ENCODE measurements at places on chromosomes 12 and 14. TPM values are rescaled to one million over a fixed set of nuclear protein-coding genes. Genes with fewer than 3 reads are reported as not detected.

Gene PIK3C2G
- 0.28 TPM for total RNA-seq

Gene TEX22
- 0.28 TPM for total RNA-seq

Gene TTC9
- total RNA-seq, result 5.8 TPM

Gene PROX2
- total RNA-seq, result not detected

Gene ABCC9
- total RNA-seq, result 0.34 TPM

Gene KLHDC1
- 0.68 TPM for total RNA-seq

Gene BDKRB2
- 4.8 TPM for total RNA-seq

Gene PIWIL1
- not detected for total RNA-seq

Gene PRR4
- total RNA-seq, result not detected

Gene RFLNA
- 0.34 TPM for total RNA-seq

Gene ACACB
- 3.0 TPM for total RNA-seq

Gene GNG2
- not detected for total RNA-seq

Gene KRT83
- not detected for total RNA-seq

Gene PRB2
- total RNA-seq, result not detected

Gene POU6F1
- total RNA-seq, result 0.34 TPM

Gene TCP11L2
- total RNA-seq, result 39.3 TPM

All from nasal cavity respiratory epithelium epithelial cell of viscerocranial mucosa (primary cell).